ENCODE measurements at places on chromosomes 5 and 9.

- no peak for DNase-seq
Observed at GRCh38 chr5:63555874-63556273, 406.4 kb downstream of the HTR1A start.

GRCh38 chr9:6502399-6502798 is 89.4 kb downstream of the UHRF2 start:
- no peak for DNase-seq

DNA sequence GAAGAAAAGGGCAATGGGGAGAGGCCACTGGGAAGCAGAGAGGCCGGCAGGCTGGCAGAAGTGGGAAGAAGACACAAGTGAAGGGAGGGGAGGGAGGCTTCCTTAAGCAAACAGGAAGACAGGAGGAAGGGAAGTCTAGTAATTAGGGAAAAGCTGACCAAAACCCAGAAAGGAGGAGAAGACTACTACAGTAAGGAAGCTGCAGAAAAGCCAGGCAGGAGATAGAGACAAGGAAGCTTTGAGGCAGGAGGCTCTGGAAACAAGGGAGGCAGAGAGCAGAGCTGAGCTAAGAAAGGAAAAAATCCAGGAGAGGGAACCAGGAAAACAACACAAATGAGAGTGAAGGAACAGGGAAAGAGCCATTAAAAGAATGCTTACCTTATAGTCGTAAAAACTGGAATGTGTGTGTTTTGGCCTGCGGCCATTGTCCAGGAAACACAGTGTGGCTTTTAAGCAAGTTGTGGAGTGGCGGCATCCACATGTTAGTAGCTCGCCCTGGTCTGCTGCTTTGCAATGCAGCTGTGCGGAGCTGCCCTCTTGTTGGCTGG is 317.1 kb upstream of the CLINT1 start:
- DNase-seq, result no peak

- no peak for DNase-seq
Observed at GRCh38 chr5:32707418-32707997, 3.6 kb upstream of the NPR3 start.

Data from right lobe of liver (tissue), 6 donors.